NK-92 treated with Interleukin-12 subunit alpha and Interleukin-12 subunit beta, amount 100 ng/mL, for 24 hours (cell line): ENCODE measurements at places on chromosomes 4 and X.

- no peak for DNase-seq
These were observed 15.6 kb downstream of the CHRNA9 start for GRCh38 chr4:40350627-40351227.

- DNase-seq, result no peak
These were observed 3.0 kb upstream of the PLAC1 start for GRCh38 chrX:134661295-134661694.

DNA sequence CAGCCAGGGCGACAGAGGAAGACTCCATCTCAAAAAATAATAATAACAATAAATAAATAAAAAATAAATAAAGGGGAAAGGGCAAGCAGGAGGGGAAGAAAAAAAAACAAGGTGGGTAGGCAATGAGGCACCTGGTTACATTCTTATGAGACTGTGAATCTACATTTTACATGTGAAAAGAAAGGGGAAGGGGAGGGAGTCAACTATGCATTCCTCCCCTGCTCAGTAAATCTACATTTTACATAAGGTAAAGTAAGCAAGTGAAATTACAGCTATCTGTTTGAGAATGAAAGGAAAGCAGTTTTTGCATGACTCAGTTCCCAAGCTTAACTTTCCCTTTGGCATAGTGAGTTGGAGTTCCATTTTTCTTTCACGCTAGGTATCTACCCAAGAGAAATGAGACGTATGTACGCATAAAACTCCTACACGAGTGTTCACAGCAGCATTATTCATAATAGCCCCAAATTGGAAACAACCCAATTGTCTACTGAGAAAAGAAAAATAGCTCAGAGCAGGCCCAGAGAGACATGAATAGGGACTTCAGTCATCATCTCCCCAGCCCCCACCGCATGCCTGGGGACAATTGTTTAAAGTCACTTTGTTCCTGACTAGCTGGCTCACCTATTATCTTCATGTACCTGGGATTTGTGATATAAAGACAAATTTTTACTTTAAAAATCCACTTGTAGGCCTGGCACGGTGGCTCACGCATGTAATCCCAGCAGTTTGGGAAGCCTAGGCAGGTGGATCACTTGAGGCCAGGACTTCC lies 52.4 kb downstream of the DDX3X start:
- no peak for DNase-seq

- peak; percentile 75 for DNase-seq
These were observed 771 bp upstream of the RBPJ start for GRCh38 chr4:26319949-26320537.

- no peak for DNase-seq
These were observed 19.7 kb upstream of the MAB21L2 start for GRCh38 chr4:150562250-150562649.

- no peak for DNase-seq
These were observed 16.7 kb downstream of the SAGE1 start for GRCh38 chrX:135910251-135910650.

DNA sequence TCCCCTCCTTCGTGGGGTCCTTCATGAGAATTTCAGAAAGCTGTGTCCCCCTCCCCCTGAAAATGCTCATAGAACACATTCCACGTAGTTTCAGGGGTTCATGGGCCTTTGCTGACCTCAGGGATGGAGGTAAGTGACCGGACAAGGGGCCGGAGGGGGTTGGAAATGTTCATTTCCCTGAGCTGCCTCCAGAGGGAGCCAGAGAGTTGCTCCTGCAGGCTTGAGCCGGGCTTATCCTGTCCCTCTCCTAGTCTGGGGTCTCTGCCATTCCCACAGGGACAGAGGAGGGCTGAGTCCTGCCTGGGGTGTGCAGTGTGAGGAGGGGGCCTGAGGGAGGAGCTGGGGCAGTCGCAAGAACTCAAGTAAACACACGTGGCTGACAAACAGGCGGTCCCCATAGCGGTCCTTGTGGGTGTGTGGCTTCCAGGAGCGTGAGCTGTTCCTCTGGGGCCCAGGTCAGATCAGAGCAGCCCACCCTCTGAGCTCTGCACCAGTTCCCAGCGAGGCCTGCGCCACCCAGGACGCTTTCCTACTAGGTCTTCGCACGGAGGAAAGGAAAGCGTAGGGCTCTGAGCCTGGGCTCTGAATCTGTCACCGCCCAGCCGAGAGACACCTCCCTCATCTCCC lies 62.5 kb downstream of the WFS1 start:
- peak; percentile 23 for DNase-seq

DNA sequence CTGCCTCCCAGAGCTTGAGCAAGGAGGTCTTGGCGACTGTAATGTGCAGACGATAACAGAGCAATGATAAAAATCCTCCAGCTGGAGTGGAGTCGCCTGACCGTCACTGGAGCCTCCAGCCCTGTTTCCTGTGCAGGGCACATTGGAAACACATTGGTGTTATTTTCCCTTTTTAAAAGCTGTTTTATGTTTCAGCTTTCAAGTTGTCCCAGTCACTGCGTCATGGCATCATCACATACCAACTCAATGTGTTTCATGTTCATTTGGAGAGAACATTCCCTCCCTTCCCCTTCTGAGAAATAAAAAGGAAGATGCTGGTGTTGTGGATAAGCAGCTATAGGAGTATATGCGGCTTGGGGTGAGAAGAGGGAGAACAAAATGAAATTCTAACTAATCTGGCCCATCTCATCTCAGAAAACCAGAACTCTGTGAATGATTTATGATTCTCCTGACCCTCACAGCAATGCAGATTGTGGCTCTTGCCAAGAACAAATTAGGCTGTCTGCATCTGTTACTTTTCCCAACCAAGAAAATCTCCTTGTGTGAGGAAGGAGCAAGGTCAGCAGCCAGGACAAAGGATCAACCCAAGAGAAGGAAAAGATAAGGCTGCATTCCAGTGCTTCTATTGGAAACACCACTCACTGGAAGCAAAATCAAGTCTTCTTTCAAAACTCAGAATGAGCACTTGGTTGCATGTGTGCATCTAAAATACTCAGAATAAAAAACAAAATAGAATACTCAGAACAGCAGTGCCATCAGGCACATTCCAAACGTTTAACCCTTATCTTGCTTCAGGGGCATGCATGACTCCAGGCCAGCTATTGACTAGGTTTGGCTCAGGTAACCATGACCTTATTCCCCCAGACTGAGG lies 134.4 kb downstream of the RASL11B start:
- DNase-seq, result no peak

GRCh38 chrX:107676559-107677378 lies 48.5 kb downstream of the PRPS1 start:
- DNase-seq, result no peak

- DNase-seq, result no peak
These were observed 36.1 kb downstream of the NBDY start for GRCh38 chrX:56764975-56765791.

- DNase-seq, result no peak
These were observed 240.5 kb upstream of the HS3ST1 start for GRCh38 chr4:11669156-11669555.

DNA sequence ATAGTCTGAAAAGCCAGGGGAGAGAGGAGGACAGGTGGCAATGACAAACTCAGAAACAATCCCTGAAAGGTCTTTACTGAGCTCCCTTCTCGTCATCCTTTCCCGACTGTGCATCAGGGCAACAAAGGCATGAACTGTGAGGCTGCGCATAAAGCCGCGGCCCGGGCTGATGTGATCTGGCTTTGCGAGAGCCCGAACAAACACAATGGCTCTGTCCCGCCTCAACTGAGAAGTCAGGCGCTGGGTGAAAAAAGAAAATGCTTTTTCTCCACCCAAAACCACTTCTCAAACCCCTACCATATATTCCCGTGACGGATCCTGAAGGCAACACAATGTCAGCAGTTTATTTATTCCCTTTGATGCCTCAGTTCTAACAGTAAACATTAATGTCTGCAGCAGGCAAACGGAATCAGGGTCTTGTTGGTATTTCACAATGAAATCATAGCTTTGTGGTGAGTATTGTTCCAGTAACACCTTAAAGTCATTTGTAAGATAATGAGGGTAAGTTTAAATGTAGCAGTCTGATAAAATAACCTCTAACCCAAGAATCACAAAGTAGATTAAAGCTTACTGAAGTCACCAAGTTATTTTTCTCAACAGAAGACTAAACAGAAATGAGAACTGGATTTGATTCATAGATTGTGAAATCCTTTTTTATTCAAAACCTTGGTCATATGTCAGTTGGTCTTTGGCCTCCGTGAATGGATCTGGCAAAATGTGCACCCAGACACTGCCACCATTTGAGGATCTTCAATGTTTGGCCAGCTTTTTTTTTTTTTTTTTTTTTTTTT lies 67.4 kb downstream of the APBB2 start:
- no peak for DNase-seq

GRCh38 chr4:128854433-128854832 lies 44.9 kb downstream of the JADE1 start:
- peak; percentile 3 for DNase-seq

- DNase-seq, result no peak
These were observed 42.7 kb upstream of the TMEM150C start for GRCh38 chr4:82604522-82604921.

DNA sequence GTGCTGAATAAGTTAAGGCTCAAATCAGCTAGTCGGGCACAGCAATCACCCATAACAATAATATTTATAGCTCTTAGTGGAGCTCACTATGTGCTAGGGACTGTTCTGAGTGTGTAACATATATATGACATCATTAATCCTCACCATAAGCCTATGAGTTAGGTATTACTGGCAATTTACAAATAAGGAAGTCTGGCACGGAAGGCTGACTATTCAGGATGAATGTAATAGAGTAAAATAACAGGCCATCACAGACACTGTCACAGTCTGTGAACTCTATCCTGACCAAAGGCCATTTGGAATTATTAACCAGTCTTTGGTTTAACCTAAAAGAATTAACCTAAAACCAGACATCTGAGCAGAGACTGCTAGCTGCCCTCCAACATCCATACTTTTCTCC lies 119.3 kb downstream of the C4orf51 start:
- no peak for DNase-seq

GRCh38 chrX:16868920-16869319 lies 1.2 kb downstream of the RBBP7 start:
- DNase-seq, result no peak

GRCh38 chrX:21014326-21014725 lies 359.9 kb upstream of the CNKSR2 start:
- no peak for DNase-seq

GRCh38 chrX:14616301-14616700 lies 87.0 kb downstream of the GLRA2 start:
- DNase-seq, result no peak

DNA sequence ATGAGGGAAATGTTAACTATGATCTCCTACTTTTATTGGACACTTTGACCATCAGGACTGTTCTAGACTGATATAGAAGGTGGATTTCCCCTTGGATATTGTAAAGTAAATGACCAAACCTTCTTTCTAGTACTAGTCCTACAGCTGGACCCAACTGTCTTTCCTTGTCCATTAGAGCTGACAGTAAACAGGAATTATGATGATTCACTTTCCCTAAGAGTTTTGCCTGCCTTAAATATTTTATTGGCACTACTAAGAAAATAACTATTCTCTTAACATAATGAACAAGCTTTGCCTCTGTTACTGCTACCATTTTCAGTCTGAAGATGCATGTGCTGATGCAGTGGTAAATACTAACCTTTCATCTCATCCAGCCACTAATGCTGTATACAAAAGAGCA lies 915.4 kb downstream of the CENPC start:
- DNase-seq, result no peak

- DNase-seq, result no peak
These were observed 22.0 kb upstream of the TMPRSS11B start for GRCh38 chr4:68267433-68267944.

- no peak for DNase-seq
These were observed 46.0 kb downstream of the TFDP3 start for GRCh38 chrX:133171962-133172708.

GRCh38 chr4:110275871-110276270 lies 77.5 kb upstream of the ELOVL6 start:
- DNase-seq, result no peak

- DNase-seq, result no peak
These were observed 905 bp downstream of the NSUN7 start for GRCh38 chr4:40750461-40751258.

- no peak for DNase-seq
These were observed 125.6 kb downstream of the PHF8 start for GRCh38 chrX:53918702-53919101.

DNA sequence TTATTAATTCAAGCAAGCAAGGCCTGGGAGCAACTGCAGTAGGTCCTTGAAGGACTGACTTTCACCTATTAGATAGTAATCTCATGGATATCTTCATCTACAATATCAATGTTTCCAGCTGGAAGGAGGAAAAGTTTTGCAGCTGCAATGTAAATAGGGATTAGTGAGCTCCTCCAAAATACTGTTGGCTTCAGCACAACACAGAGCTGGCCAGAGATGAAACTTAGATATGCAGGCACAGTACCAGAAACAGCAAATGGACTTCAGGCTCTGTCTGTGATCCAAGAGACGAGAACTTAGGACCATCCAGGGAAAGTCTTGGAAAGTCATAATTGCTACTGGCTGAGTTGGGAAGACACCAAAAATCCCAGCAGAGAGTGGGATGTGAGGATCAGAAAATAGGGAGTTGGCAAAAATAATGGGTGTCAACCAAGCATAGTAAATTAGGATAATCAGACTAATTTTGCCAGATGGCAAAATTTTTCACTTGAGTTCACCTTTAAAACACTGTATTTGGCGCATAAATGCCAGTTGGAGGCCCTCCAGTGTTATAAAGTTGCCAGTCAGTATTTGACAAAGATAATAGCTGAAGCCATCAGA lies 57.5 kb downstream of the PARM1 start:
- DNase-seq, result no peak

- no peak for DNase-seq
These were observed 1.7 kb downstream of the ATP8A1 start for GRCh38 chr4:42655269-42655637.

DNA sequence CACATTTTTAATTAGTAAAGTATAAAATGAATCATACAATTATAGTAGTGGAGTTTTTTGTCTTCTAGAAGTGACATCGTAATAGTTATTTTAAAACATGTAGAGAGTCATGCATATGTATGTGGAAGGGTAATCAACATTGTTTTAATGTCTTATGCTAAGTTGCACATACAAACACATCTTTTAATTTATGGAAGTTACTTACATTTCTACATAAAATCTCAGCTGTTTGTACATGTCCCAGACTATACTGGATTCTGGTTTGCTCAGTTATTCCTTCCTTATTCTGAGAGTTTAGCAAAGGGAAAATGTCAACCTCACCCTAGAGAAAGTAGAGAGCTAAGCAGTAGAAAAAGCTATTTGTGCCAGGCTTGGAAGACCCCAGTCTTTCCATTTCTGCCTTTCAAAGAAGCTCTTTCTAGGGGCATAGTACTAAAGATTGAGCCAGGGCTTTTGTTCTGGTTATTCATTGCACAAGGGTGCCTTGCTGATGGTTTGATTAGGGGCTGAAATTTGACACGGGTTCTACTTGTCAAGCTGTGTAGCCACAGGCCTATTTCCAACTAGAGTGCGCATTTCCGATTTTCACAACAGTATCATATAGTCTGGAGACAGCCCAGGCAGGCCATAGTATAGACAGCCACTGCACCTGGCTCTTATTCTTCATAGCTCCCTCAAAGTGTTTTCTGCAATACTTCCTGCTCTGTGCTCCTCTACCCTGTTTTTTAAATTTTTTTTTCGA lies 106.3 kb downstream of the RPA4 start:
- no peak for DNase-seq

- no peak for DNase-seq
These were observed 185.0 kb upstream of the GLRA2 start for GRCh38 chrX:14344172-14344940.
